ENCODE measurements at places on chromosomes 1 and 21. TPM values are rescaled to one million over a fixed set of nuclear protein-coding genes. Genes with fewer than 3 reads are reported as not detected.
A peak's percentile ranks its signal among the peaks of the same experiment; 100 is the strongest.

DNA sequence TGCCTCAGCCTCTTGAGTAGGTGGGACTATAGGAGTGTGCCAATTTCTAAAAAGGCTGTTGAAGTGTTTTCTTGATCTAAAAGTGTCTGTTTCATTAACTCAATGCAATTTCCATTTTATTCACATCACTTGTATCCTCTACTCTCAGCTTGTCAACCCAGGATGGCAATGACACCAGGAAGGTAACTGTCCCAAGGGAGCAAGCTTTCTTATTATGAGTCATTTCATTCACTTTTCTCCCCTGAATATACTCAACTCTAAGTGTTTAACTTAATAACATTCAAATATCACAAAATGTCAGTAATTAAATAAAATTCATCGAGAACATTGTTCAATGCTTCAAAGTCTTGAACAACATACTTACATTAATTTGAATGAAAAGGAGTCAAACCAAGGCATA is 22.9 kb upstream of the GFI1 start:
- no peaks in the 10 kb centered on the region for H3K4me1 ChIP-seq
- no peak overlapping the region for H3K4me3 ChIP-seq
- H3K36me3 ChIP-seq = no peaks in the 10 kb centered on the region
- H3K27ac ChIP-seq = no peak overlapping the region
- DNase-seq = no peak

- DNase-seq = no peak
- H3K4me1 ChIP-seq = no peaks in the 10 kb centered on the region
- H3K27me3 ChIP-seq = no peaks in the 10 kb centered on the region
Observed at GRCh38 chr1:101120868-101121267, 95.3 kb upstream of the DPH5 start.

DNA sequence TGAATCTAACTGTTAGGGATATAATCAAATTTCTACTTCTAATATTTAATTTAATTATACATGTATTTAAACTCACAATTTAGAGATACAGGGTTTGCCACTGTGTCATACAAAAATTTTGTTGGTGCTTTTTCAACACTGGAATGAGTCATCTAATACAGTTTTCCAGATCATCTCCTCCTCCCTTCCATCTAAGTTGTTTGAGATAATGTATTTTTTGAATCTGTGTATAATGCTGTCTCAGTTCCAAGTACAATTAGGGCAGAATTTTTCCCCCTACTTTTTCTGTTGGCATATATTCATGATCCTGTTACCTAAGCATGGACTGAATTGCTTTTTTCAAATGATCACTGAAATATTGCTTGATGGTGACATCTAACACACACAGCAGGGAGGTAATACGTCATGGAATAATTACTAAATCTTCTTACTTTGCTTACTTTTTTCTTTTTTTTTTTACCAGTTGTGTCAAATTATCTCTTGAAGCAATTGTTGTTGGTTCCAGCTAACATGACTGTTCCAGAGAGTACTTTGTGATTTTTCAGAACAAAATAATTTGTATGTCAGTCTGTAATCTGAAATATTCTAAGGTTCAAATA is 146.0 kb downstream of the MAGI3 start:
- H3K27me3 ChIP-seq = no peaks in the 10 kb centered on the region
- no peak for DNase-seq
- no peak overlapping the region for H3K4me3 ChIP-seq
- H3K36me3 ChIP-seq = no peaks in the 10 kb centered on the region

- no peak overlapping the region for H3K4me3 ChIP-seq
- peaks cover 27% of the 10 kb centered on the region for H3K4me1 ChIP-seq
- H3K27me3 ChIP-seq = no peaks in the 10 kb centered on the region
- no peaks in the 10 kb centered on the region for H3K36me3 ChIP-seq
- H3K27ac ChIP-seq = no peak overlapping the region
Observed at GRCh38 chr1:36151845-36152203, 2.5 kb upstream of the TRAPPC3 start.

DNA sequence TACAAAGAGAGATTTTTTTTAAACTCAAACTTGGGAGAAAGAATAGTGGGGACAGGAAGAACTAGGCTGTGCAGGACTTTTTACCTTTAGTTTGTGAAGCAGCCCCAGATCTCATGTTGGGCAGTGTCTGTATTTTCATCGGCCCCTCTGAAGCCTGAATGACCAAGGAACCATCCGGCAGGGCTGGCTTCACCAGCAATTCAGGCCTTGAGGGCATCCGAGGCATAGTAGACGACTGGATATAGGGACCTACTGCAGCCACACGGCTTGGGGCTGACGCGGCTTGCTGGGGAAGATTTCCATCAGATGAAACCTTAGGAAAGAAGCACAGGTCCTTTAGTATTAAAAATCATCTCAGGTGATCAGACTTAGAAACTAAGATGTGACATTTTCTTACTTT is 43.7 kb downstream of the TP53BP2 start:
- H3K36me3 ChIP-seq = peaks cover 84% of the 10 kb centered on the region
- H3K4me3 ChIP-seq = no peak overlapping the region
- no peaks in the 10 kb centered on the region for H3K27me3 ChIP-seq
- no peak for DNase-seq
- peaks cover 13% of the 10 kb centered on the region for H3K4me1 ChIP-seq
- H3K27ac ChIP-seq = no peak overlapping the region

ITGB2 gene
- total RNA-seq = 42.4 TPM

CLCNKB gene
- total RNA-seq = not detected

DNA sequence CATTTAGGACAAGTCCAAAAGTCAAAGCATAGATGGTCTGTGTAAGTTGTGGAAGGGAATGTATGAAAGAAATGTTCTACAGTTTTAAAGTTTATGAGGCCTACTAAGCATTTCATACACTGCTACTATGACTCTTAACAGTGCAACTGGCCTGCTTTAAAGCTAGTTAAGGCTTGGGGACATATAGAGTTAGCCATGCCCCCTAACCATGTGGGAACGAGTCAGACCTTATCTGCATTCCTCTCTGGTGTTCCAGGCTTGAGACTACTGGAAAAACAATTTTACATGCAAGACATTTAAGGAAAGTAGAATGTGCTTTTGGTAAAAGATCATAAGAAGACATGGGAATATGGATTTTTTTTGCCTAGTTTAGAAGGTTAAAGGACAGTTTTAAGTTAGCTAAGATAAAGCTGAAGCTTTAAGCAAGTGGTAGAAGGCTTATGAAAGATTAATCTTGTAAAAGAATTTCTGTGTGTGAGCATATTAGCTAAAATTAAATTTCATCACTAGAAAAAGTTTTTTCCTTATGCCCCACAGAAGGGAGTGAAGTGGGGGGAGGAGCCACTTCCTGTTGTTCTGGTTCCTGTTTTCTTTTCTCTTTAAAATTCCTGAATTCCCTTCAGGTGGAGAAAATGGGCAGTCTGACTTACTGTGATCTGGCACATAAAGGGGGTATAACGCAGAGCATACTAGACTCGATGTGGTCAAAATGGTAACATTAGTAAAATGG is 8.9 kb upstream of the CD48 start:
- DNase-seq = no peak
- no peak overlapping the region for H3K4me3 ChIP-seq
- no peaks in the 10 kb centered on the region for H3K27me3 ChIP-seq
- H3K36me3 ChIP-seq = no peaks in the 10 kb centered on the region

- no peak overlapping the region for H3K27ac ChIP-seq
- DNase-seq = no peak
- no peaks in the 10 kb centered on the region for H3K27me3 ChIP-seq
- no peaks in the 10 kb centered on the region for H3K36me3 ChIP-seq
- no peaks in the 10 kb centered on the region for H3K4me1 ChIP-seq
- no peak overlapping the region for H3K4me3 ChIP-seq
Observed at GRCh38 chr1:78497201-78497600, 6.4 kb downstream of the PTGFR start.

DNA sequence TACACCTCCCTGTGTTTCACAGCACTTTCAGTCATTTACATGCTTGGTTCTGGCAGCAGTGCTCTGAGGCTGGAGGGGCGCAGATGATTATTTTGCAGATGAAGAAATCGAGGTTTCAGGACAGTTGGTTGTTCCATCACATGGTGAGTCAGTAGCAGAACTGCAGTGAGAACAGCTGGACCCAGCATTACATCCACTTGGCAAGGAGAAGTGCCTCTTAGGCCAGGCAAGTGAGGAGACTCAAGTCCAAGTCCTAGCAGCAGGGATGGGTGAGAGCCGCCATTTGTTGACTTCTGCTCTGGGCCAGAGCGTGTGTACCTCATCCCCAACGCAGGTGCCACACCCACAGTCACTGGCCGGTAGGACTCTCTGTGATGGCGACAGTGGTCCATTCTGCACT is 26.8 kb upstream of the EPHA8 start:
- no peak for DNase-seq
- peaks cover 57% of the 10 kb centered on the region for H3K4me1 ChIP-seq
- H3K36me3 ChIP-seq = no peaks in the 10 kb centered on the region
- H3K27me3 ChIP-seq = no peaks in the 10 kb centered on the region

- DNase-seq = no peak
- H3K4me1 ChIP-seq = peaks cover 33% of the 10 kb centered on the region
- H3K27ac ChIP-seq = no peak overlapping the region
- H3K36me3 ChIP-seq = no peaks in the 10 kb centered on the region
Observed at GRCh38 chr1:162857850-162858249, 3.1 kb downstream of the CCDC190 start.

DNA sequence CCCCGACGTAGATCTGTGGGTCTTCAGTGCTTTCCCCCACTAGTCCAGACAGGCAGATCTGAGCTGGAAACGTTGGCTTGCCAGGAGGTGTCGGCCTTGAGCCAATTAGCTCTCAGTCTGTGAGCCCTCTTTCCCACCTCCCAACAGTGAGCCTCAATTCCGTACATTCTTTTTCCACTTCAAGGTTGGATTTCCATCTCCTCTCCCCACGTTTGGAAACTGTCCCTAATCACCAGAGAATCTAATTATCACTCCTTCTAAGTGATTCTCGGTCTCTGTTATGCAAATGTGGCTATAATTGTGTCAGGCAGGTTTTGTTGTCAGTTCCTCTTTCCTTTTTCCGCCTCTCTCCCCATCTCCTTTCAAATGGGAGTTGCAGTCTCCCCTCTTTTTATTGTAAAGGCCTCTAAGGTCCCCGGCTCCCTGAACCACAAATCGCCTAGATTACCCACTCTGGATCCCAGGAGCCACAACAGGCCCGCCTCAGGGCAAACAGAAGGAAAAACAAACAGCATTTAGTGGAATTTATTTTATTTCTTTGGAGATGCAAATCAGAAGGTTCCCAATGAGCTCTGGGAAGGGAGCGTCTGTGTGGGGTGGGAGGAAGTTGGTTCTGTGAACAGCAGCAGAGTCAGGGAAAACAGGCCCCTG is 29.4 kb upstream of the LRRN2 start:
- peaks cover 27% of the 10 kb centered on the region for H3K4me1 ChIP-seq
- H3K36me3 ChIP-seq = no peaks in the 10 kb centered on the region
- H3K4me3 ChIP-seq = peak overlapping the region; percentile 3
- no peaks in the 10 kb centered on the region for H3K27me3 ChIP-seq

DNA sequence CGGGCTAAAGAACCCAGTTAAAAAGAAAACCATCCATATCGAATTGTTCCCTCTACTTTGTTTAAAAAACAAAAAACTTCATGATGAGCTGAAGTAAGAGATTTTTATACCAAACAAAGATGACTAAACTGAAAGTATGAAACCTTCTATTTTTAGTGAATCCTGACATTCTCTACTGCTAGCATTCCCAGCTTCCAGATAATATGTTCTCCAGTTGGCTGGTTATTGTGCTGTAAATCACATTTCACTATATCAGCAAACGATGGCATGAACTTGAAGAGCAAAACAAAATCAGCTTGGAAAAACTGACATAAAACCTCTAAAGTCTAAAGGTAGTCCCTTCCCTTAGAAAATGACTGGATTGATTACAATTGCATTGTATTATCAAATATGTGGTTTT is 68.1 kb upstream of the APP start:
- no peak overlapping the region for H3K27ac ChIP-seq
- H3K36me3 ChIP-seq = no peaks in the 10 kb centered on the region
- no peaks in the 10 kb centered on the region for H3K27me3 ChIP-seq
- peaks cover 8% of the 10 kb centered on the region for H3K4me1 ChIP-seq
- H3K4me3 ChIP-seq = no peak overlapping the region

DNA sequence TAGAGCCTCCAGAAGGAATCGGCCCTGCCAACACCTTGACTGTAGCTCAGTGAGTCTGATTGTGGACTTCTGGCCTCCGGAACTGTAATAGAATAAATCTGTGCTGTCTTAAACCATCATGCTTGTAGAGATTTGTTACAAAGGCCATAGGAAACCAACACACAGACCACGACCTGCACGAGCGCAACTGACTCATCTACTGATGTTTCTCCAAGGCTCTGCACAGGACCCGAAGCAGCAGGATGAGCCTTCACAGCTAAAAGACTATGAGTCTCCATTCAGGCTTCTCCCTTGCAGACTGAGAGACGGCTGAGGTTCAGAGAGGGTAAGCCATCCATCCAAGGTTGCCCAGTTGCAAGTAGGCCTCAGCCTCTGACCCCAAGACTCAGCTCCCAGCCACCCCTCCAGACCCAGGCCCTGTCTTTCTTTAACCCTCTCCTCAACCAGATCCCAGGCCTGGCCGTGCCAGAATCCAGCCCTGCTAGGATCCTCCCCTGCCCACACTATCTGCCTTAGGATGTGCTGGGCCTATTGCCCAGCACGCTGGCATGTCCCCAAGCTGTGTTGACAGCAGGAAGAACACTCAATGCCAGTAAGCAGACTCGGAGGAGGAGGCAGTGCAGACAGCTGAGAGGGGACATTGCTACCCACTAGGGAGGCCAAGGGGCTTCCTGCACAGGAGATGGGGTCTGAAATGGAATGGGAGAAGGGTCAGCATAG is 109.0 kb downstream of the HMGB4 start:
- no peak for DNase-seq
- no peaks in the 10 kb centered on the region for H3K36me3 ChIP-seq

DNA sequence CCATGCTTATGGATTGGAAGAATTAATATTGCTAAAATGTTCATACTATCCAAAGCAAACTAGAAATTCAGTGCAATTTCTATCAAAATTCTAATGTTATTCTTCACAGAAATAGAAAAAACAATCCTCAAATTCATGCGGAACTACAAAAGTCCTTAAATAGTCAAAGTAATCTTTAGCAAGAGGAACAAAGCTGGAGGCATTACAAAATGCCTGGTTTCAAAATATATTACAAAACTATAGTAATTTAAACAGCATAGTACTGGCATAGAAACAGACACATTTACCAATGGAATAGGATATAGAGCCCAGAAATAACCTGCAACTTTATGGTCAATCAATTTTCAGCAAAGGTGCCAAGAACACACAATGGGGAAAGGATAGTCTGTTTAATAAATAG is 3.8 kb downstream of the CTSS start:
- no peak overlapping the region for H3K27ac ChIP-seq
- H3K36me3 ChIP-seq = no peaks in the 10 kb centered on the region
- no peak overlapping the region for H3K4me3 ChIP-seq
- no peak for DNase-seq
- H3K27me3 ChIP-seq = no peaks in the 10 kb centered on the region

- no peak for DNase-seq
- no peak overlapping the region for H3K4me3 ChIP-seq
- H3K36me3 ChIP-seq = no peaks in the 10 kb centered on the region
- no peaks in the 10 kb centered on the region for H3K27me3 ChIP-seq
- no peaks in the 10 kb centered on the region for H3K4me1 ChIP-seq
Observed at GRCh38 chr1:178273707-178274410, 180.0 kb downstream of the RASAL2 start.

DNA sequence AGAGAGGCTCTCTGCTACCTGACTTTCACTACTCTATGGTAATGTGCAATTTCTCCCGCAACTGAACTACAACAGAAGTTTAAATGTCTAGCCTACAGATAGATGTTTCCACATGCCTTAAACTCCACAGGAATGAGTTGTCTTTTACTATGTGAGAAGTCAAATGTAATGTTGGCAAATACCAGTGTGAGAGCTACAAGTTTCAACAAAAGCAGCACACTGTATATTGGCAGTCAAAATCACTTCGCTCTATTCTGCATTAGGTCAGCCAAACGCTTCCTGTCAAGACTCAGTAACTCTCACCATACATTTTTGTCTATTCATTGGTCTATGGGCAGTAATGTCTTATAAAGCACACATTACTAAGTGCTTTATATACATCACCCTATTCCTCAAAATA is 41.9 kb downstream of the LUZP1 start:
- H3K36me3 ChIP-seq = no peaks in the 10 kb centered on the region
- no peak overlapping the region for H3K27ac ChIP-seq
- no peaks in the 10 kb centered on the region for H3K27me3 ChIP-seq
- peaks cover 10% of the 10 kb centered on the region for H3K4me1 ChIP-seq
